ENCODE measurements at places on chromosomes 6 and 20.

DNA sequence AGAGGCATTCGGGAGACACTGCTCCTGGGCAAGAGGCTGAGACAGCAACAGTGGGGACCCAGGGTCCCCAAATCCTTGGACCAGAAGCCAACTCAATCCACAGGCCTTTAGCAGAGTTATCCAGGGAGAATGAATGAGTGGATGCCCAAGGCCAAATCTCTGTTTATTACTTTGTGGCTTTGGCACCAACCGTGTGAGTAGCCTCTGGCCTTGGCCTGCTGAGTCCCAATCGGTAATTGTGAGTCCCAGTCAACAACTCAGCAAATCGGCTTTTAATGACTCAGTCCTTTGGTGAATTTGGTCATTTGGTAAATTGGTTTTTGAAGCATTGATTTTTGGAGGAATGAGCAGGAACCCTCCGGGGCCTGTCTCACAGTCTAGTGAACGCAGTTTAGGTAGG, 29.1 kb upstream of the ECI2 start:
- DNase-seq, result no peak

- DNase-seq, result no peak
Observed at GRCh38 chr20:62495749-62496567, 20.2 kb upstream of the GATA5 start.

DNA sequence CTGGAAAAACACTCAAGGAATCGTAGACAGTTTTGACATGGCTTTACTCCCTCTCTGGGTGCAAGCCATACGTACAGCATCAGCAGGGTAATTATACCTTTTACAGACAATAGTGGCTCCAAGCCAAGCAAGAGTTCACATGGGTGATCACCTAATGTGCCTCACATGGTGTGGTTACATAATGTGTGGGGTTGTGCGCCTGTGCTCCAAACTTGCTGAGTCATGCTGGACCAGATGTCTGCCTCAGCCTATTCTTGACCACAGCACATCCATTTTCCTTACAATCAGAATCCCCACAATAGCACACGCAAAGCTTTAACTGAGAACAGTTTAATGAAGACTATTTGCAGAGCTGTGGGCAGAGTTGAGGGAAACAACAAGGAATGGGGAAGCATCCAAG, 74.5 kb downstream of the ALDH8A1 start:
- no peak for DNase-seq

DNA sequence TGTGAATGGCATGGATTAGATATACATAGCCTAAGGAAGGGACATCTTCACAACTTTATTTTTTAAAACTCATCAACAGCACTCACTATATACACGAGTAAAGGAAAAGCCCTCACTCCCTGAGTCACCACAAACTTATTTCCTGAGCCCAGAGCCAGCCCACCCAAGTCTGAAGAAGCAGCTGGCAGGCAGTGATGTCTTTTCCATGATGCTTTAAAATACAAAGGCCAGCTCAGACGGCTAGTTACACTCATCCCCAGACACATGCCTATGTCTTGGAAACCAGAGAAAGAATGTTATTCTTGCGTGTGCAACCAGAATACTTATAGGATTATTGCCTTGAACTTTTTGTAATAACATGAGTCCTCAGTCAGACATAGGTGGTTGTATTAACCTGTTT, 114.4 kb downstream of the ADGRG6 start:
- DNase-seq, result no peak

GRCh38 chr20:47356526-47357295, at the start of gene ZMYND8:
Gene ZMYND8 (minus strand): TSS chr20:47356699. CDS start chr20:47356670, 29 bp downstream.
- peak; percentile 95 for DNase-seq

DNA sequence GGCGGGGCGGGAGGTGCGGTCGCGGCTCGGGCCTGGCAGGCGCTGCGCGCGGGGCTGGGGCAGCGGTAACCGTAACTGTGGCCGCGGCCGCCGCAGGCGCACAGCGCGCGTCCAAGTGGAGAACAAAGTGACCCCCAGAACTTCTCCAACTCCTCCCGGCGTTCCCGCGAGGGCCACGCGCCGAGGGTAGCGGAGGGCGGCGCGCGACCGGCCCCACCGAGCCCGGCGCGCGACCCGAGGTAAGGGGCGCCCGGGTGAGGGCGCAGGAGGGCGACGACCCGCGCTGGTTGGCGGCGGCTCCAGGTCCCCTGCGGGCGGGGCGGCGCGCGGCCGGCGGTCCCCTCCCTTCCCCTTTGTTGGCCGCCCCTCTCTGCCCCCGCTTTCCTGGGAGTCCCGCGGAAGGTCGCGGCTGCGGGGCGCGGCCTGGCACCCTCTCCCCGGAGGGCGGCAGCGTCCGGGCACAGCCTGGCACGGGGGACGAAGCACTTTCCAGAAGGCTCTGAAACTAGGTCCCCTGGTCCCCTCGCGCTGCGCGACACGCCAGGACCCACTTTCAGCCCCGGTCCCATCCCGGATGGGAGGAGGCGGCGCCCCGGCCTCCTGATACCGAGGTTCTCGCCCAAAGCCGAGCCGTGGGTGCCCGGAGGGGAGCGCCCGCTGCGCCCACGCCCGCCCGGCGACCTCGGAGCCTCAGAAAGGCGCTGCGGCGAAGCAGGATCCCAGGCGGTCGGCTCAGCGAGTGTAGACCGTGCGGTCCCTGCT, at the start of gene TIAM2:
TSS of gene TIAM2 (plus strand) at position 62 of the 762 bp plus-strand sequence. CDS start 133,909 bp downstream, outside the sequence.
- DNase-seq, result no peak

- DNase-seq, result no peak
Observed at GRCh38 chr6:11277275-11278206, 45.1 kb upstream of the NEDD9 start.

DNA sequence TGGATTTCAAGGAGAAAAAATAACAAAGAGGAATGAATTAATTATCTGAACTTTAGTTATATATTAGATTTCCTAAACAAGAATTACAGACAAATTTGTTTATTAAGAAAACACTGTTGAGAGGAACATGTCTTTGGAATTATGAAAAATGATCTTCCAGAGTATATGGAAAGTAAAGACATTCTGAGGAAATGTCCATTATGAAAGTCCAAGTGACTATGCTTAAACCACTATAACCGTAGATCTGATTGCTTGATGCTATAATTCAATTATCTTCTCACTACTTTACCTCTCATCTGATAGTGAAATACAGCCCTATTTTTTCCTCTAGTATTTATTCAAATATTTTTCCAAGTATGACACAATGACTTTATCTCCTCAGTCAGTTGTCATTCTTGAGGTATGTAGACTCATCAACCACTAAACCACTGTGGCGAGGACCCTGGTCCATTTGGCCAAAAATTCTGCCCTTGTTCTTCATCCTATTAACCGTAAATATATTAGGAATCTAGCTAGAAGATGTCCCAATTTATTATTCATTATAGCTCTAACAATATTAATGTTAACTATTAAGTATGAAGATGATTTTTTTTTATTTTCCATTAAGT, 37.3 kb upstream of the AHI1 start:
- DNase-seq, result no peak

DNA sequence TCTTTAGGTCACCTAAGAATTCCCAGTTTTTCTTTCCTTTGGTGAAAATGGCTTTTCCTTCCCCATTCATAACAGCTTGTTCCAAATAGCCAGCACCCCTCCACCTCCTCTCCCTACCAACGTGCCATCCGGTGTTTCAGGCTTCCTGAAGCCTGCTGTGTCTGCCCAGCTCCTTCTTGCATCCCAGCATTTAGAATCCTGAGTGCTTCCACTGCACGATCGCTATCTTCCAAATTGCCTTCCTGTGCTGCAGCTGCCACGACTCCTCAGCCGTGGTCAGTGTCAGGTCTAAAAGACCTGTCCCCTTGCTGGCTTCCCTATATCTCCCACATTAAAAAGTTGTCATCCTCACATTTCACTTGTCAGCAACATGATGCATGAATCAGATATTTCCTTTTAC, 550.3 kb upstream of the JARID2 start:
- DNase-seq, result no peak
